ENCODE measurements at places on chromosomes 3 and 15. TPM values are rescaled to one million over a fixed set of nuclear protein-coding genes. Genes with fewer than 3 reads are reported as not detected.

GATA2 gene
- not detected for total RNA-seq

DYNLT2B gene
- 49.4 TPM for total RNA-seq

SEMA3F gene
- 120 TPM for total RNA-seq

CLK3 gene
- 77.5 TPM for total RNA-seq

MAP6D1 gene
- 2.5 TPM for total RNA-seq

ARPP21 gene
- total RNA-seq: not detected

P4HTM gene
- total RNA-seq: 2.2 TPM

TEX55 gene
- not detected for total RNA-seq
